ENCODE measurements at places on chromosomes 3 and 15.

DNA sequence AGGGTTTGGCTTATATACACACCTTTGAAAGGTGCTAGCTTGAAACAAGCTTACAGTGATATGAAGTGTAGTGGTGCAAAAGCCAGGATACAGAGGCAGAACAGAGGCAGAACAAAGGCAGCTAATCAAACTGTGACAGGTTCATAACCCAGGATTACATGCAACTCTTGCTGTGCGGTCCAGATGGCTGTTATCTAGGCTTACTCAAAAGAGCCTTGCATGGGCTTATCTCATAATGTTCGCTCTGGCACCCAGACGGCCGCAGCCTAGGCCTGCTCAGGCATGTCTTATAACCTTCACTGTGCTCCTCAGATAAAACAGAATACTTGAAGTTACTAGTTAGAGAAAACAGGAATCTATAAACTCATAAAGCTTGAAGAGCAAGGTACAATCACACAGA, 22.8 kb upstream of the NOX5 start:
- DNase-seq: no peak

DNA sequence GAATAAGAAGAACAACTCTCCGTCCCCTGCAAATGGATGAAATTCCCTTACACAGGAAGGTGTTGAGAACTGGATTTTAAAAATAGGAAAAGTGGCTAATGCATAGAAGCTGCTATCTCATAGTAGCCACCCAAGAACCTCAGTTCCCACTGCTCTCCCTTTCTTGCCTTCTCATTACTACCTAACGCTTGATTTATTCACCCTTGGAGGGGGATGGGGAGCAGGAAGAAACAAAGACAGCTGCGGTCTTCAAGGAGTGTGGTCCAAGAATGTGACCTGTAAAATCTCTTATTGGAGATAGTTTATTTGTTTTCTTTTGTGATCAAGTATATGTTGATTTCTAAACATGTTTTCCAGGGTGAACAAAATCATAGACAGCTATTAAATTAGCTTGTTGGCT, 274.1 kb upstream of the CTNNB1 start:
- no peak for DNase-seq

DNA sequence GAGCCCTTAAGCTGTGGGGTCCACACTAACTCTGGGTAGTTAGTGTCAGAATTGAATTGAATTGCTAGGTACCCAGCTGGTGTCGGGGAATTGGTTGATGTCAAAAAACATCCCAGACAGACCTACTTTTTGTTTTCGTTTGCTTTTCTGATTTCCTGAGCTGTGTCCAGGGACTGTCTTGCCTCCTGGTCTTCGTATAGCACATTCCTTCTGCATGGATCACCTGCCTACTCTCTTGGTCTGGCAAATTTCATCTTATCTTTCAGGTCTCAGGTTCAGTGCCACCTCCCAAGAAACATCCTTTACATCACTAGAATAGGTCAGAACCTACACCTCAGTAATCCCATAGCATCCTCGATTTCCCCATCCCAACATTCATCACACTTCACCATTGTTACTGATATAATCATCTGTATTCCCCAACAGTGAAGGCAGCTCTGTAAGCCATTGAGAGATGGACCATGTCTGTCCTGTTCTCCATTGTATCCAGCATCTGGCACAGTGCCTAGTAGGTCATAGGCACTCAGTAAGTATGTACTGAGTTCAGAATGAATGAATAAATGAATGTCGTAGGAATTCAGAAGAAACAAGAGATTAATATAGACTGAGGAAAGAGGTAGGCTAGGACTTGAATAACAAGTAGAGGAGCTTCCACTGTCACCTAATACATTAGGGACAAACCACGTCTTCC, 81.2 kb downstream of the ANP32A start:
- DNase-seq: no peak

GRCh38 chr3:110918963-110919362, 152.7 kb upstream of the NECTIN3 start:
- DNase-seq: no peak

GRCh38 chr15:51155016-51155580, 60.4 kb upstream of the TNFAIP8L3 start:
- no peak for DNase-seq

- DNase-seq: no peak
These were observed 14.3 kb downstream of the ABCC5 start for GRCh38 chr3:184003187-184003967.

- DNase-seq: peak; percentile 26
These were observed 802.6 kb upstream of the ALCAM start for GRCh38 chr3:104564045-104564643.

GRCh38 chr15:38215707-38216106, 36.9 kb upstream of the SPRED1 start:
- DNase-seq: no peak

GRCh38 chr15:49122541-49123062, 32.8 kb downstream of the COPS2 start:
- no peak for DNase-seq

DNA sequence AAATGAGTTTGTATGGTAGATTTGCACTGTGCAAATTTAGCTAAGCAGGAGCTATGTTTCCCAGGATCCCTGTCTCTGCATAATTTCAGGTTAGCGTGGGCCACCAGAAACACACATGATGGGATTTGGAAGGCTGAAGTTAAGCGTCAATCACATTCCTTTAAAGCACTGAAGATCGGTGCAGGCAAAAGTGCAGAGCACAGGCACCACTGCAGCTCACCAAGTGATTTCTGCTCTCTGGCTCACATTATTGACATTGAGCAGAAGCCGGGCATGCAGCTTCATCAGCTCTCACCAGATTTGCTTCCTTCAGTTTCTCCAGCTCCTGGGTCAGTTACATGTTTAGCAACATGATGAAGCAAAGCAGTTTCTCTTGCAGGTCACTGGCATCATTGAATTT, 256.4 kb upstream of the TGFBR2 start:
- no peak for DNase-seq

DNA sequence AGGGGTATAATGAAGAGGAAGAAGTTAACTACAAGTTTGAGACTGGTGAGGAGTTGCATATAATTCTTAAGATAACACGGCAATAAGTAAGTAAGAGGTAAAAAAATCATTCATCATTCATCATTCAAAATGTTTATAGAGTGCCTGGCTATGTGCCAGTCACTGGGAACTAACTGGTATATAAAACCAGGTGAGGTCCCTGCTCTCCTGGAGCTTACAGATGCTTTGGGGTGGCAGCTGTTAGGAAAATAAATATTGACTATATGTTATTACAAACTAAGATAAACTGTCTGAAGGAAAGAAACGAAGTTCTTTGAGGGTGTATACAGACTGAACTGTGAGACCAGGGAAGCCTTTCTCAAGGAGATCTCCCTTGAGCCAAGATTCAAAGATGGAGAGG, 2.9 kb downstream of the CASR start:
- no peak for DNase-seq

GRCh38 chr3:36484386-36484785, 104.1 kb downstream of the STAC start:
- DNase-seq: no peak

DNA sequence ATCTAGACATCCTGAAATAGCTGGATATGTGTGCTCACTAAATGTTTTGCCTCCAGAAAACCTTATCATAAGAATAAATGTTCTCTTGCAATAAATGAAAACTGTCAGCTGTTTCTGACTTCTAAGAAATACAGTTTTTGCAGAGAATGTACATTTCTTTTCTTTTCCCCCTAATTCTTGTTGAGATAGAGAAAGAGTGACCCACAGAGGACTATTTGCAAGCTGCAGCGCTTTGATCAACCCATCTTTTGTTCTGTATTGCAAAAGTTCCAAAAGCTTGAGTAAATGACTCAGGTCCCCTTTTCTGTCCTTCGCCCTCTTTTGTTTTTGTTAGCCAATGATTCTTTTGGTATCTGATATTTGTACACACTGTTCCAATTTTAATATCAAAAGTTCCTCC, 141.9 kb downstream of the BBX start:
- DNase-seq: no peak

GRCh38 chr3:135908225-135908624, 57.3 kb upstream of the PPP2R3A start:
- no peak for DNase-seq

GRCh38 chr3:190127195-190127594, 6.5 kb upstream of the P3H2 start:
- no peak for DNase-seq

DNA sequence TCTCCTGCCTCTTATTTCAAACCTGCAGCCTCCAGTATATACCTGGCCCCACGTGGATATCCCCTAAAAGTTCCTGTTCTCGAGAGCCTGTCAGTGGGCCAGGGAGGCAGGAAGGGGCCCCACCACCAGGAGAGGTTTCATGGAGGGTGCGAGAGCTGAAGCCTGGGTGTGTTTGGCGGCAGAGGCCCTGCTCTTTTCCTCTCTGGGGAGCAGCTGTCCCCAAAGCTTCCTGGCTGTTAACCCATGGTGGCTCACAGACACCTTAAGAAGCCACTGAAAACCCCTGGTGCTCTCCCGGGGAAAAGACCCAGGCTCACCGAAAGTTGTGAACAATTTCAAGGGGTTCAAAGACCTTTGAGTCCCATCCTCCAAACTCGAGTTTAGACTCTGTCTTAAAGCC, 1.1 kb downstream of the PRRT3 start:
- DNase-seq: no peak

DNA sequence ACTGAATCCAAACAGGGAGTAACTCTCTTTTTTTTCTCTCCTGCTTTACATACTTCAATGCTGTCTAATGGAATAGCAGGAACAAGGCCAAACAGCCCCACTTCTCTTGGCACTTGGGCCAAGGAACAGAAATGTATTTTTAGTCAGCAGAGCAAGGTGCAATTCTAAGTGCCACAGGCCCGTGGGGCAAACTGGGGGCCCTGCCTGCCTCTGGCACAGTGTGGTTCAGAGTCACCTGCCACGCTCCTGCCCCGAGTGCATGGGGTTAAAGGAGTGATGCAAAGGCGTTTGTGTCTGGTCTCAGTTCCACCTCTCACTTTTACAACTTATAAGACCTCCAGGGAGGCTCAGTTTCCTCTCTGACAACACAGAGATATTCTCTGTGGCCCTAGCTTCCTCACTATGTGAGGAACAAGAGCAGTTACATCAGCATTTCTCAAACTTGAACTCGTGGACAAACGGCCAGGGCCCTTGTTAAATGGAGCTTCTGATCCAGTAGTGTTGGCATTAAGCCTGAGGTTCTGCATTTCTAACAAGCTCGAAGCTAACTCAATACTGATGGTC, 51.3 kb downstream of the LRIG1 start:
- DNase-seq: no peak

DNA sequence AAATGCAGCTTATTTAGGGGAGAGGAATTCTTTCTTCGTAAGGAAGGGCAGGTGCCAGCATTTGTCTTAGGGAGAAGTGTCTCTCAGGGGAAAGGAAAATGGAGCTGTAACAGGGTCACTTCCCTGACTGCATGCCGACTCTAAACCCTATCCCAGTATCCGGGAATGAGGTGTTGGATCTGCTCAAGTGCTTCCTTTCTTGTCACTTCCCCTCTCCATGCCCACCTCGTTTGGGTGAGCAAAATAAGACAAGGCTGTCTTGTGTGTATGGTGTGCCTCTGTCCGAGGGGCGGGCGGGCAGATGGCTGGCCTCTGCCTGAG, 230.1 kb upstream of the TPM1 start:
- DNase-seq: no peak

Data from stimulated activated CD8-positive, alpha-beta memory T cell treated with anti-CD3 and anti-CD28 coated beads, Interleukin-2, amount 100 ng/mL, for 1 hour (primary cell).